Caudate nucleus (tissue), 63 donors: ENCODE measurements at places on chromosomes 16 and 17.

DNA sequence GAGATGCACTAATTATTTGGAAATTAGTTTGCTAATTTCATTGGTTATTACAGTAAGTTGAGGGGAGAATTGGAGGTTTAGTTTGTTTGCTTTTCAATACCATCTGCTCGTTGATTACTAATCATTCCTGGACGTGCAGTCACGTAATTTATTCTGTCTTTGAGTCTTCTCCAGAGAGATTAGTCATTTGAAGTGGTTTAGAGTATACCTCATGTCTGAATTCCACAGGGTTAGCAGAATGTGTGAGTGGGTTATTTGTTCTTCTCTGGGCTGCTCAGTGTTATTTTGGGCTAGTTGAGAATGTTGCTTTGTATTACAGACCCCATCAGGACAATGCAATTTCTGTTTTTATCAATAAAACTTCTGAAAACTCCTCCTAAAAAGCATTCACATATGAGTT is 265.0 kb downstream of the RBFOX1 start:
- DNase-seq = no peak

DNA sequence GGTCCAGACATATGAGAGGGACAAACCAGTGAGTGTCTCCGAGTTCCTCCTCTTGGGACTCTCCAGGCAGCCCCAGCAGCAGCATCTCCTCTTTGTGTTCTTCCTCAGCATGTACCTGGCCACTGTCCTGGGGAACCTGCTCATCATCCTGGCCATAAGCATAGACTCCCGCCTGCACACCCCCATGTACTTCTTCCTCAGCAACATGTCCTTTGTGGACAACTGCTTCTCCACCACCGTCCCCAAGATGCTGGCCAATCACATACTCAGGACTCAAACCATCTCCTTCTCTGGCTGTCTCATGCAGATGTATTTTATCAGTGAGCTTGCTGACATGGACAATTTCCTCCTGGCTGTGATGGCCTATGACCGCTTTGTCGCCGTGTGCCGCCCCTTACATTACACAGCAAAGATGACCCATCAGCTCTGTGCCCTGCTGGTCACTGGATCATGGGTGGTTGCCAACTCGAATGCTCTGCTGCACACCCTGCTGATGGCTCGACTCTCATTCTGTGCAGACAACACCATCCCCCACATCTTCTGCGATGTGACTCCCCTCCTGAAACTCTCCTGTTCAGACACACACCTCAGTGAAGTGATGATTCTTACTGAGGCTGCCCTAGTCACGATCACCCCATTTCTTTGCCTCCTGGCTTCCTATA is 19.2 kb downstream of the ZNF200 start:
- no peak for DNase-seq

GRCh38 chr16:29992344-29992967 is 3.0 kb downstream of the HIRIP3 start:
- DNase-seq = no peak

GRCh38 chr17:67431249-67432015 is 54.4 kb downstream of the PITPNC1 start:
- no peak for DNase-seq

DNA sequence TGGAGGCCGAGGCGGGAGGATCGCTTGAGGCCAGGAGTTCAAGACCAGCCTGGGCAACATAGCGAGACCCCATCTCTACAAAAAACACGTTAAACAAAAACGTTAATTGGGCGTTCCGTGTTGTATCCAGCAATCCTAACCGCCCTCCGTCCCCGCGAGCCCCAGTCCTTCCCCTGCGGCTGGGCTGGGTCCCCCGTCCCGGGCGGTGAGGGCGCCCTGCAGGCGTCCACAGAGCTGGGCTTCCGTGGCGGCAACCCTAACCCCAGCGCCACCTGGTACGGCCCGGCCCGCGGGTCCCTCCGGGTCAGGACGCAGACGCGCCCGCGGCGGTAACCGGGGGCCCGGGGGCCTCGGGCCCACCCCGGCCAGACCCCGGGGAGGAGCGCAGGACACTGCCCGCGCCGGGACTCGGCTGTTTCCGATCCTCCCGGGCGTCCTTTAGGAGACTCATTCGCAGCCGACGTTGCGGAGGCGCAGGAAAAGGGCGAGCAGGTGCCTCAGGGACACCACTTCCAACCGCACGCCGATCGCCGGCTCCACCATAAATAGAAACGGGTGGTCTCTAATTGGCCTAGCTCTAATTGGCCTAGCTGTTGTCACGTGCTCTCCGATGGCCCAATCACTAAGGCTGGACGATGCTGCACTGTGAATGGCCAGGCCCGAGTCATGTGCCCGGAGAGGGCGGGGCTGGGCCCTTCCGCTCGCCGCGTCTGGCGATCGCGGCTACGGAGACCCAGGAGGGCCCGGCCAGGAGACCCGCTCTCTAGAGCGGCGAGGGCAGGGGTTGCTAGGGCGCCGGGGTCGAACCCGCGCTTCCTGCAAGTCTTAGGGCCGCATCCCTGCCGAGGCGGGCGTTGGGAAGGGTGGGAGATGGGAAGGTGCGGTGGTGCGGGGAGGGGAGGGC is 19.0 kb upstream of the CSNK1D start:
- peak; percentile 88 for DNase-seq

DNA sequence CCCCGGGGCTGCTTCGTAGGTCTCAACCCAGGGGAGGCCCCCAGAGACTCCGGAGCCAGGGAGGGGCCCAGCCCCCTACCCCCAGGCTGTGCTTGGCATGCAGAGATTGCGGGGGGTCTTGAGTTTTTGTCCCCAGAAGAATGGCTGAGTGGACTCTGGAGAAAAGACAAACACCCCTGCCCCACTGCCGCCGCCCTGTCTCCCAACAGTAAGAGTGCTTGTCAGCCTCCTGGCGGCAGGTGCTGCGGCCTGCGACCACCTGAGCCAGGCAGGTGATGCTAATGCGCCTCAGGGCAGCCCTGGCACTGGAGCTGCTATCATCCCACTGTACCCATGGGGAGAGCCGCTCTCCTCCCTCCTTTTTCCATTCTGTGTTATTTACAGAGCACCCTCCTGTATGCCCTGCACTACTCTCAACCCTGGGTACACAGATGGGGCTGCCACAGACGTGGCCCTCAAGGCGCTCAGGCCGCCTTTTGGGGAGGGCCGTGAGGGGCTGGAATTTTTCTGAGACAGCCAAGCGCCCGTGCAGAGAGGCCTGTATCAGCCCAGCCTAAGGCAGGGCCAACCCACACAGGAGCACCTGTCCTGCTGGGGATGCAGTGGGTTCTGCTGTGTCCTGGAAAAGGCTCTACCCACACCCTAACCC is 2.6 kb upstream of the IL17C start:
- DNase-seq = no peak

DNA sequence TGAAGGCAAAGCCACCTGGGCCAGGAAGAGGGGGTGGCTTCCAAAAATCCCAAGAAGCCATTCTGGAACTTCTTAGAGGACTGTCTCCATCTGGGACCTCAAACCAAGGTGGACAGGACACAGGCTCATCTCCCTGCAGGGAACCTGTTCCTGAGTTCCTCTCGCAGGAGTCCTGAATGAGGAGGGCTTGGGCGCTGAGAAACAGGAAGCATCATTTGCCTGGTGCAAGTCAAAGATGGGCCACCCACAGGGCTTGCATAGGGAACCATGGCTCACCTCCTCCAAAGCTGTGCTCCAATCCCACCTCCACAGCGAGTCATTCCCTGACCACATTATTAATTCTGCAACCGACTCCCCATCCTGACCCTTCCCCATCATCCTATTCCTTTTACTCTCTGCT is 55.0 kb upstream of the RPL38 start:
- no peak for DNase-seq

GRCh38 chr16:23282568-23282967 is 19.5 kb upstream of the SCNN1B start:
- no peak for DNase-seq

DNA sequence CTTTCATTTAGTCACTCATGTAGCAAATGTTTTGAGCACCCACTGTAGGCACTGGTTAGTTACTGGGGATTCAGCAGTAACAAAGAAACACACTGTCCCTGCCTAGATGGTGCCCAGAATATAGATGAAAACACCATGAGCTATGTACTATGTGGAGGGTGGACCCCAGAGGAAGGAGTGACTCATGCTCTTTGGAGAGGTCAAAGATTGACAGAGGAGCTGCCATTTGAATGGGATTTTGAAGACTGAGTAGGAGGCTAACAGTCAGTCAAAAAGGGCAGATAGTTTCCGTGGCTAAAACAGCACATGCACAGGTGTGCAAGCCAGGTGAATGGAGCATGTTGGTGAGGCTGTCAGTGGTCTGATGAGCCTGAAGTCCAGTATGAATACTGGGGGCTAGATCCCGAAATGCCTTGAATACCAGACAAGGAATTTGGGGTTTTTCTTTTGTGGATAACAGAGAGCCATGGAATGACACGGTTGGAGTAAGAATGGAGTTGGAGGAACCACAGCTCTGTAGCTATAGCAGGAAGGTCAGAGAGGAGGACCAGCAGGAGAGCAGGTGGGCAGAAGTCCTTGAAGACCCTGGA is 6.1 kb downstream of the IL21R start:
- no peak for DNase-seq

DNA sequence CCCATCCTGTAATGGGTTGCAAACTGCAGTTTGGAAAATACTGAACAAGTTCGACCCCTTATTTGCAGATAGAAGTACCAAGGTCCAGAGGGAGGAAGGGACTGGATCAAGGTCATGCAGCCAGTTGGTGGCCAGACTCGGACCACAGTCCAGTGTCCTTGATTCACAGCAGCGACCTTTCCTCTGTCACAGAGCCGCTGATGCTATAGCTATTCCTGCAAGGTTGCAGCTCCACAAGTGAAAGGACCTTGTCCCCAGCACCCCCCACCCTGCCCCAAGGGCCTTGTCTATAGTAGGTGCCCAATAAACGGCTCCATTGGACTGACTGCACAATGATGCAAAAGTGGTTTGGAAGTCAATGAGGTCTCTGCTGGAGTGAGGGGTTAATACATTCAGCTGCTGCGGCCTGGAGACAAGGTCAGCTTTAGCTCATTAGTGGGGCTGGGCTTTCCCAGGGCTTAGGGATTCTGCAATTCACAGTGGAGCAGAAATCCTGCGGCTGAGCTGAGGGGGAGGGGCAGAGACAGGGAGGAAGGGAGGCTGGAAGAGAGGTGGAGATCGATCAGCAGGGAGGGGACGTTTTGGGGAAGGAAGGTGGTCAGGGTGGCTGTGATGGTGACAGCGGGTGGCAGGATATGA is 13.4 kb upstream of the CRHR1 start:
- no peak for DNase-seq

- DNase-seq = peak; percentile 15
Measured at GRCh38 chr16:50067290-50067853, 1.6 kb downstream of the HEATR3 start.

GRCh38 chr16:29761882-29762281 is 16.1 kb upstream of the C16orf54 start:
- no peak for DNase-seq

GRCh38 chr17:29085223-29085622 is 42.3 kb downstream of the PIPOX start:
- no peak for DNase-seq

DNA sequence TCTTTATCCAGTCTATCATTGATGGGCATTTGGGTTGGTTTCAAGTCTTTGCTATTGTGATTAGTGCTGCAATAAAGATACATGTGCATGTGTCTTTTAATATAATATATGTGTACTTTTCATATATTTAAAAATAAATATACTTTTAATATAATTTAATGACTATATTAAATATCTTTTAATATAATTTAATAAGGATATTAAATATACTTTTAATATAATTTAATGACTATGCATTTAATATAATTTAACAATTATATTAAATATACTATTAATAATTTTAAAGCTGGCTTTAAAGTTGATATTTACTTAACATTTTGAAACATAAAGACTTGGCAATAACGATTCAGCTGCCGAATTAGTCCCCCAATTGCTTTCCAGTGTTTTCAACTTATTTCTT is 1.2 kb downstream of the CCL23 start:
- DNase-seq = no peak

DNA sequence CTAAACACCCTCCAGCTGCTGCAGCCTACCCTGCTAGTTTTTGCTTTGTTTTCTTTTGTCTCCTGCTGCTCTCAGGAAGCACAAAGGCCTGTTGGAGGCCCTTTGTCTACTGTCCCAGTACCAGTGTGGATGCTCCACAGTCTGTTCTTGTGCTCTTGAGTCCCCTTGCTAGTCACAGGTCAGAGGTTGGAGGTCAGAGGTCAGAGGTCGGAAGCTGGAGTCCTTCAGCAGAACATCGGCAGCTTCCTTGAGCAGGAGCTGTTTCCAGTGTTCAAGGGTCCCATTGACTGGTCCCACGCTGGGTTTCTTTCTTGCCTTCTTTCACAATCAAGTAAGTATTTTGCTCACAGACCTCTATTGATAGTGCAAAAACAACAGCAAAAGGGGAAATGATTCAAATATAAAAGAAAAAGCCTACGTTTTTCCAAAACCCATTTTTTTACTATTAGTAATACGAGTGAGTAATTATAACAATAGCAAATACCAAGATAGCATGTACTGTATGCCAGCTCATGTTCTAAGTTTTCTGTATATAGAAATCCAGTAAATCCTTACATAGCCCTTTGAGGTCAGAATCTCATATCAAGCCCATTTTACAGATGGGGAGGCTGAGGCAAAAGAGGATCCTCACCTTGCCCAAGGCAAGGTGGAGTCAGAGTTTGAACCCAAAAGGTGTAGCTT is 10.9 kb upstream of the IL34 start:
- DNase-seq = no peak

DNA sequence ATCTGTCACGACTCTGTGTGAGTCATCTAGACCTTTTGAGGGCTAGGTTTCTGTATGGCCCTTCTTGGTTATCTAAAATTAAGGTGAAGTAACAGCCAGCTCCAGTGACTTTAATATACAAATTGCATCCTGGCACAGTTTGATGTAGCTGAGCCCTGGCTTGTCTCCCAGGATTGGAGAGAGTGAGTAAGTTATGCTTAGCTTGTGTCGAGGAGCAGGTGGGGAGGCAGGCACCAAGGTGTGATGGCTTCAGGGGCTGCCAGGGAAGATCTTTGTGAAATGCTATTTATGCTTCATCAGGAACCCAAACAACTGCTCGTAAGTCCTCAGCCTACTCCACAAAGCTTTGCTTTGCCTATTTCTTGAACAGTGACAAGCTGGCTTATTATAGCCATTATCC is 261.2 kb downstream of the HS3ST4 start:
- DNase-seq = no peak

- no peak for DNase-seq
Measured at GRCh38 chr17:16910341-16910740, 61.6 kb downstream of the TNFRSF13B start.

- DNase-seq = no peak
Measured at GRCh38 chr17:45077643-45078042, 16.5 kb downstream of the NMT1 start.
